NCI-H2081 (cell line): ENCODE measurements at places on chromosomes 11 and 22.

GRCh38 chr11:66918741-66919140 lies 39.4 kb downstream of the PC start:
- DNase-seq: no peak

- DNase-seq: no peak
Observed at GRCh38 chr11:117816846-117817367, 7.6 kb downstream of the FXYD2 start.

GRCh38 chr11:106761240-106761639 lies 257.0 kb downstream of the GUCY1A2 start:
- no peak for DNase-seq

- no peak for DNase-seq
Observed at GRCh38 chr11:116990061-116990473, 108.2 kb downstream of the SIK3 start.

GRCh38 chr11:1992111-1992510 lies 5.5 kb downstream of the H19 start:
- no peak for DNase-seq

DNA sequence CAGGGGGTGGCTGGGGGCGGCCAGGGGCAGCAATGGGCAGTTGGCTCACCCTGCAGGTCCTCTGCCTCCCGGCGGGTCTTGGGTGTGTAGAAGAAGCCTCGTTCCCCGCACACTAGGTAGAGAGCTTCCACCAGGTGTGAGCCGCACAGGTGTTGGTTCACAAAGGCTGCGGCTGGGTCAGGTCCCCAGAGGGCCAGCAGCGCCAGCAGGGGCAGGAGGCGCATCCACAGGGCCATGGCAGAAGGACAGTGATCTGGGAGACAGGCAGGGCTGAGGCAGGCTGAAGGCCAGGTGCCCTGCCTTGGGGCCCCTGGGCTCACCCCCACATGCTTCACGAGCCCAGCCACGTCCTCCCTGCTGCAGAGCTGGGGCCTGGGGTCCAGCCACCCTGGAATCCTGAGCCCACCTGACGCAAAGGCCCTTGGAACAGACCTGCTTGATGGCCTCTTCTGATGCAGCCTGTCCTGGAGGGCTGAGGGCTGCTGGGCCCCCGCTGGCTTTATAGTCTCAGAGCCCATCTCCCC lies at the start of gene INS:
INS (minus strand) TSS at position 474 of the 524 bp plus-strand sequence; CDS start at position 236, 238 bp downstream.
- DNase-seq: no peak

- DNase-seq: peak; percentile 19
Observed at GRCh38 chr11:79080551-79080950, 360.3 kb downstream of the TENM4 start.

GRCh38 chr11:35424157-35424940 lies 5.0 kb upstream of the SLC1A2 start:
- DNase-seq: no peak

GRCh38 chr22:17732251-17732854 lies 41.9 kb downstream of the BID start:
- DNase-seq: no peak

- no peak for DNase-seq
Observed at GRCh38 chr11:29173660-29174062, 843.2 kb downstream of the KCNA4 start.

- DNase-seq: no peak
Observed at GRCh38 chr11:72583616-72584292, 90.5 kb downstream of the PDE2A start.
